ENCODE measurements at places on chromosomes 7 and 10.

DNA sequence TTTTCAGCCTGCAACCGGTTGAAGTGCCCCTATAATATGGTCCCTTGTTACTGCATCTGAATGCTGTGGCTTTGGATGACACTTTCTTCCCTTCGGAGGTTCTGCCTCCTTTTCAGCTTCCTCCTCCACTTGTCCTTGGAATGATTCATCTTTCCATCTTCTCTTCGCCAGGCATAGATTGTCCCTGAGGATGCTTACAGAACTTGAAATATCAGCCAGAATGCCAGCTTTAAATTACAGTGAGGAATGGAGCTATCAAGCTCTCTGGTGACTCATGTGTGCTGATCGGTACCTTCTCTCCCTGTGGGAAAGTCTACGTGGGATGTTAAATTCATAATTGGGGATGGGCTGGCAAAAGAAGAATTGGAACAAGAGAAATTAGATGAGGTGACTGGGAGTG lies 45.9 kb upstream of the PDK4 start:
- peak; percentile 9 for DNase-seq

DNA sequence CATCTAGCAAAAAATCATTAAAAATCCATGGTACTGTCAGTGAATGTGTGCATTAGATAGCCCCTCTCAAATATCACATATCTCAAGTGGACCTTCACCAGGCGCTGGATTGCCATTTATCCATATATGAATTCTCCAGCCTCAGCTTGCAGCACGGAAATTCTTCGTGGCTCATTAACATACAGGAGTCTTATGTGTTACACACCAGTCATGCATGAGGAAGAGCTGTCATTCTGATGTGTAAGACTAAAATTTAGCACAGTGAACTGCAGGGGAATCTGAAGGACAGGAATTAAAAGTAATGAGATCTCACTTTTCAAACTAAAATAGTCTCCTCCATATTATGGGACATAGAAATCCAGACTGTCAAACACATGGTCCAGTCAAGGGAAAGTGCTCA lies 542.4 kb upstream of the DPP6 start:
- no peak for DNase-seq

DNA sequence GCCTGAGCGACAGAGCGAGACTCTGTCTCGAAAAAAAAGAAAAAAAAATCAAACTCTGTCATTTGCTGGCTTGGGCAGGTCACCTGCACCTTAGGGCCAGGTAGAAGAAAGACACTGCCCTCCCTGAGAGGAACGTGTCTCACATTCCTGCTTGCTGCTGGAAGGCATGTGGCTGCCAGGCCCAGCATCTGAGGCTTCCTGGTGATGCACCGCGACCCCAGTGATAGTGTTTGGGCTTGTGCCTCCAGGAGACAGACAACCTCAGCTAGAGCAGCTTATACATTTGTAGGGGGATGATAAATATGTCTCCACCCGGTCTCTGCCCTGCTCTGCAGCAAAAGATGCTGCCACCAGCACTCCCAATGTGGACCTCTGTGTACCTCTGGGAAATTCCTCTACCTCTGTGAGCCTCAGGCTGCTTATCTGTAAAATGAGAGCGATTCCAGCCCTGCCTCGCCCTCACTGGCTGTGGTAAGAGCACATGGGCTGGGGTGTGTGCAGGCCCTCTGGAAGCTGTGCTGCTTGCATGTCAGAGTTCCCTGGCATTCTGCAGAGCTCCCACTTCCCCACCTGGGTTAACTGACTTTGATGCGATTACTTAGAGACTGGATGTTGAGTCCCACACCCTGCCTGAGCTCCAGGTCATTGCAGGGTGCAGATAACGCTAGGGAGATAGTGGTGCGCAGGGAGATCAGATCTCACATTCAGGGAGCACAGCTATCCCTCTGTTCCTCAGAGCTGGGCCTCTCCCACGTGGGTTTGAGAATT lies 19.9 kb downstream of the SLC29A3 start:
- DNase-seq = no peak

DNA sequence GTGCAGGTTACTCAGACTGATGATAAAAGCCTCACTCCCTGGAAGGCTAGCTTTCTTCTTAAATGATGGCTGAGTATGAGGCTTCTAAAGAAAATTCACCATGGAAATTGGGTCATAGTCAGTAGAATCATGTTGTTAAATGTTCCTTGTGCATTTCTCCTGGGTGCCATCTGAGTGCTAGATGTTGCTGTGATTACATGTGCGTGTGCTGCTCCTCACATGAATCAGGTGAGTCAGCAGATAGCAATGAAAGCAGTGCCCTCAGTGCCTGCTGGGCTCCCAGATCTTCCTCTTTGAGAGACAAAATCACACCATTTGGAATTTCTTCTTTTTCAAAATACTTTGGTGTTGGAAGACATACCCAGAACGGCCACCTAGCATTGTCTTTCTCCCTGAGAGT lies 331.7 kb downstream of the XPNPEP1 start:
- peak; percentile 7 for DNase-seq

DNA sequence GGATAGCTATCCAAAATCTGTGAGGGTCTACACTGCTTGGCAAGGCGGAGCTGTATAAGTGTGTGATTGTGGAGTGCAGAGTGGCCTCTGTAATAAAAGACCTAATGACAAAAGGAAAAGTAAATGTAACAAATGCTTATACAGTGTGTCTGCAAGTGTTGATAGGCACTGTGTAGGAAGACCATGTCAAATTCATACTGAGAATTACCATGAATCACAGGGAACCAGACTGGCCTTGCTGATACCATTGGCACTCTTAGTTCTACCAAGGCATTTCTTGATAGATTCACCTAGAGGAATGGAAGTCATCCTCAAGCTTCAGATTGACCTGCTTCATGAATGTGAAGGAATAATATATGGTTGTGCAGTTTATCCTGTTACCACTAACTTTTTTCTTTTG lies 58.8 kb downstream of the CYCS start:
- DNase-seq = no peak

GRCh38 chr7:68573271-68574005 lies 1024.8 kb upstream of the AUTS2 start:
- no peak for DNase-seq

- peak; percentile 29 for DNase-seq
These were observed 59.3 kb upstream of the IGFBP3 start for GRCh38 chr7:45980181-45980905.

DNA sequence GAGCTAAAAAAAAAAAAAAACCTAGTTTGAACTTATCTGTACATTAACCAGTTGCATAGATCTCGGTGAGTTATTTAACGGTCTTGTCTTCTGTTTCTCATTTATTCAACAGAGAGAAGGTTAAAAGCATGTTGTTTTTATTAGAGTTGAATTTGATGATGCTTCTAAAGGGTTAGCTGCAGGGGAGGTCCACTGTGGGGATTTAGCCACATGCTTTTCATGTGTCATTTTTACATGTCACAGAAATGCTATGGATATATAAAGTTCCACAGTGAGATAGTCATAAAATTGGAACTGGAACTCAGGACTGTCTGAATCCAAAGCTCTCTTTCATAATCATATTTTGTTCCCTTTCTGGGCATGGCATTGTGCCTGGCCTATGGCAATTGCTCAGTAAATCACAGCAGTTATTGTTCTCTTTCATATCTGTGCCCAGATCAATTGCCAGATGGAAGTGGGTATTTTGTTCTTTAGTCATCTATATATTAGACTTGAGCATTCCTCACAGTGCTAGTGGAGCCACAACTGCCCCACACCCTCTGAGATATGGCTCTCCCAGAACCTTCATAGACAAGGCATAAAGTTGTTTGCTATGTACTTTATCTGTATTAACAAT lies 578.8 kb downstream of the NRG3 start:
- no peak for DNase-seq

DNA sequence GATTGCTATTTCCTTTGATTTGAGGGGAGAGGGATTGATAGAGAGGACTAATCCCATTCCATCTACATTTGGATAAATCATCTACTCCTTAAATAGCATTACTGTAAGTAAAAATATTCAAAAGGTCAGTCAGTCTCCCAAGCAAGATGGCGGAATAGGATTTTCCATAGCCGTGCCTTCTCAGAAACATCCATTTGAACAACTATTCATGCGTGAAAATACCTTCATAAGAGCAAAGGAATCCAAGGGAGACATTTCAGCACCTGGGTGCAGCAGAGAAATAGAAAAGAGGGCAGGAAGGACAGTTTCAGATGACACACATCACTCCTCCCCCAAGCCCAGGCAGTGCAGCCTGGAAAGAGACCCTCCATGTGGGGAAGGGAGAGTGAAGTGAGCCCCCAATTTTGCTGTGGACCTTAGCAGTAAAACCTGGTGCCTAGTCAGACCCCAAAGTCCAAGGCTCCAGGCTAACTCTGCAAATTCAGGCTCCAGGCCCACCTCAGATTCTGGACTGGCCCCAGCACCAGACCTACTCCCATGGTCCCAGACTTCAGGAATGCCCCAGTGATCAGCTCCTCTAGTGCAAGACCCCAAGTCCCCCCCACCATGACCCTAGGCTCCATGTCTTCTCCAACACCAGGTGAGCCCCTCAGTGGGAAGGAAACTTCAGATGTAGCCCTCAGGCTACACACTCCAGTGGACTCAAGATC lies 104.3 kb upstream of the LANCL2 start:
- no peak for DNase-seq

- DNase-seq = no peak
These were observed 83.3 kb downstream of the ELMO1 start for GRCh38 chr7:37365405-37365804.

DNA sequence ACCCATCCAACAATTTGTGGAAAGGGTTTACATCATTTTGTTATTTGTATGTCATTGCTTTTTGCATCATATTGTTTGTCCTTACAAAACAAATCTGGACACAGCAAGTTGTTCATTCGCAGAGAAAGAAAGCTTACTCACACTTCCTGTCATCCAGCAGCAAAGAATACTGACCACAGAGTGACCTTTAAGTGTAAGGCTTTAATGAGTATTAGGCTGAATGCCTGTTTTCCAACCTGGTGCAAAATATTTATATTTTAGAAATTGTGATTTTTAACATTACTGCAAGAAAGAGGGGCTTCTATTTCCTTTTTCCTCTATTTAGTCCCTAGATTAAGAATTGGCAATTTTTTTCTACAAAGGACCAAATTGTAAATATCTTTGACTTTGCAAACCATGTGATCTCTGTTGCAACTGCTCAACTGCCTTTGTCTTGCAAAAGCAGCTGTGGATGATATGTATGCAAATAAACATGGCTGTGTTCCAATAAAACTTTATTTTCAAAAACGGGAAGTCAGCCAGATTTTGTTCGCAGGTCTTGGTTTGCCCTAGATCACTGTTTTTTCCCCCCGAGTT lies 27.8 kb upstream of the ITGB1 start:
- peak; percentile 73 for DNase-seq

- no peak for DNase-seq
These were observed 38.1 kb downstream of the RASGEF1A start for GRCh38 chr10:43228783-43229207.

DNA sequence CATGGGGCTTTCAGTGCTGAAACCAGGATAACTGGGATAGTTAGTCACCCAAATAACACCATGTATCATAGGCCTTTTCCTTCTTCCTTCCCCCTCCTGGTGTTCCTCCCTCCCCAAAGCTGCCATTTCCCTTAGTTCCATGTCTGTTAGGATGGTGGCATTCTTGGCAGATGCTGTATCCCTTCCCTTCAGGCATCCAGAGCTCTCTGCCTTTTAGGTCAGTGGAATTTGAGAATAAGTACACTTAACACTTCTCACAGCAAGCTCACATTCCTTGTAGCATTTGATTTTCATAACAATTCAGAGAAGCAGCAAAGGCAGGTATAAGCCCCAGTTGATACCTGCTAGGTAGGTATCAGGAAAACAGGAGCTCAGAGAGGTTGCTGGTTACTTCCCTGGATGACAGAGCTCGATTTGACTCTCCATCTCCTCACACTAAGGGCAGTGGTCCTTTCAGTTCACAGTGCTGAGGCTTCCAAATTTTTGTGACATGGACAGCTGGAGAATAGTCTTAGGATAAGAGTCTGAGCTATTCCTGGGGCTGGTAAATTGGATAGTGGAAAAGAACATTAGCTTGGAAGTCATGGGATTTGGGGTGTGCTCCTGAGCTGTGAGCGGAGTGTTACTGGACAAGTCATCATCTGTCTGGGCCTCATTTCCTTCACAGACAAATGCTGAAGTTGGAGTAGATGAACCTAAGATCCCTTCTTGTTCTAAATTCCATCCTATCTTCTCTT lies 108.7 kb upstream of the RHOBTB1 start:
- no peak for DNase-seq

DNA sequence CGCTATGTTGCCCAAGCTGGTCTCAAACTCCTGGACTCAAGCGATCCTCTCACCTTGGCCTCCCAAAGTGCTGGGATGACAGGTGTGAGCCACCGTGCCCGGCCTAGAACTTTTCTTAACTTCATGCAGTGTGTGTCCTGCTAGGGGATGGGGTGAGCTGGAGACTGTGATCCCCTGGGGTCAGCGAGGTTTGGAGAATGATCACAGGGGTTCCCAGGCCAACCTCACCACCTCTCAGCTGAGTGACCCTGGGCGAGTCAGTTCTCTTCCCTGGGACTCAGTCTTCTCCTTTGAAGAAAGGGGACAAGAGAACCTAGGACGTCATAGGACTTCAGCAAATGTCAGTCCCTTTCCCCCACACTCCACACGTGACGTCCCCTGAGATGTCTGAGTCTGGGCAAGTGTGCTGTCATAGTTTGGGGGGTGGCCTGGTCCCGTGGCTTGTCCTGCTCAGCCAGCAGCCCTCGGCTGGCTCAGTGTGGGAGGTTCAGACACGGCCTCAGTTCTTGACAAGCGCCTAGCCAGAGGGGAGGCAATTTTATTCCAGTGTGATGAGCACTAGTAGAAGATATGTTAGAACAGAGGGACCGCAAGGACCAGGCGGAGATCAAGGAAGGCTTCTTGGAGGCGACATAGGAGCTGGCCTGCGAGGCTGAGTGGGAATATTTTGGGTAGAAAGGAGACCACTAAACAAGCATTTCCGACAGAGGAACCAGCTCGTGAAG lies 43.3 kb upstream of the ELN start:
- DNase-seq = no peak

DNA sequence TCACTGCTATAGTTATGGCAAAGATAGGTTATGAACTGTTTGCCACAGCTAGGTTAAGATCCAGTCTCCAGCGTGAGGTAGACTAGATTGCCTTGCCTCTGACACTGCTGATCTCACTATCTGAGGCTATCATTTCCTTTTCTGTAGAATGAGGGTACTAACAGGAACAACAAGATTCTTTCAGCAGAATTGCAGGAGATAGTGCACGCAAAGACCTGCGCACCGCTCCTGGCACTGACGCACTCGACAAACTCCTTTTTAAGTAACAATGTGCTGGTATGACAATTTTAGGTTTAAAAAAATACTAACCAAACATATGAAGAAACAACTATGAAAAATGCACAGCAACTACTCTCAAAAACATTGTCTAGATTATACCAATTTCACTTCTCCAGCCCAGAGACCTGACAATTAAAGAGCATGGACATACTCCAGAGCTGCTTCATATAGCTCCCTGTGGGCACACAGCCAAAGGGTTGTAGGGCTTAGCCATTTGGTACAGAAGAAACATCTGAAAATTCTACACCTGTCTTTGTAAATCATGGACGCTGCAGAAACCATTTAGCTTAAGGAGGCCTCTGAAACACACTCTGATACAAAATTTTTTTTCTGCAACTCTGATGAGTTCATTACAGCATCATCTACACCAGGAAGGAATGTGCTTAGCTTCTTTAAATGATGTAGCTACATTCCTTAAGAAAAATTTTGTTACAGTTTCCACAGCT lies 7.8 kb downstream of the ADAM12 start:
- DNase-seq = no peak

Data from bronchial epithelial cell (primary cell).